ENCODE measurements at places on chromosomes 4 and X.

DNA sequence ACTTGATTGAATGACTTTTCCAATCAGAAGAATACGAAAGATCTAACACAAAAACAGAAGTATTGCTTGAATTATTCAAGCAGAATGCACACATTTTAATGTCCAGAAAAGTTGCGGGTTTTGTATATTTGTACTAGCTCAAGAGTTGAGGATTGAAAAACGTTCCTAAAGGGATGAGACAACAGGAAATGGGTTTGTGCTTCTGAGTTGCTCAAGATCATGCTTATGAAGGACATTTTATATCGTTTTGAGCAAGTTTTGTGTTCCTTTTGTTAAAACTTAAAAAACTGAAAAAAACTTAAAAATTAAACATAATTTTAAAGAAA is 353 bp upstream of the SMIM10 start:
- H3K36me3 ChIP-seq, result no peaks in the 10 kb centered on the region
- H3K4me3 ChIP-seq, result no peak overlapping the region
- H3K27ac ChIP-seq, result no peak overlapping the region
- H3K4me1 ChIP-seq, result no peaks in the 10 kb centered on the region
- DNase-seq, result no peak

- DNase-seq, result no peak
- H3K36me3 ChIP-seq, result no peaks in the 10 kb centered on the region
- H3K4me1 ChIP-seq, result no peaks in the 10 kb centered on the region
These were observed 161.5 kb downstream of the CPE start for GRCh38 chr4:165540206-165540830.

DNA sequence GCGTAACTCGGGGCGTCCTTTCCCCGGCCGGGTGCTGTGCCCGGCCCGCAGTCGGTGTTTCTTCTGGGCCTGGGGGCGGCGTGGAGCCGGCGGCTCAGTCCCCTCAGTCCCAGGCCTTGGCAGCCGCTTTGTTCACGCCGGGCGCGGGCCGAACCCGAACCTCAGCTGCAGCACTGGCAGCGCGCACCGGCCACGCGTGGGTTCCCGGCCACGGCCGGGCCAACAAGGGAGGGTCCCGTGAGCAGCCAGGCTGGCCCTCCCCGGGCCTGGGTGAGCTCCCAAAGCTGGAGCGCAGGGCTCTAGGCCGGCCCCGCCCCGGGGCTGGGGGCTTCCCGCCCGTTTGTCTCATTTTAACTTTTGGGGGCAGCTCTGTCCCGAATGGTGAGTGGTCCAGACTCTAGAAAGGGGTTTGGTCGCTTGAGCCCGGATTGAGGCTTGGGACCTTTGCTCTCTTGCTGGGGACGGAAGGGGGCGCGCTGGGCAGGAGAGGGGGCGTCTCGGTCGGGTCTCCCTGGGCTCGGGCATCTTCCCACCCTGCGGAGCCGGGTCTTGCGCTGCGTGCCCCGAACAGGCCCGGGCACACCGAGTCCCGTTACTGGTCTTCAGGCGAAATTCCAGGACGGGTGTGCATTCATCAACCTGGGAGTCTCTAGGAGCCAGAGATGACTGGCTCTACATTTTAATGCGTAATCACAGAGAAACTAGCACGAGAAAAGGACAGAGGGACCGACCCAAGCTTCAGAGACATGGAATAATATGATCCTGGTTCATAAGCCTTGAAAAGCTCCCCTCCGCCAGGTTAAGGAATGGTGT is 177.1 kb downstream of the CBR4 start:
- DNase-seq, result no peak
- no peaks in the 10 kb centered on the region for H3K36me3 ChIP-seq
- peak overlapping the region; percentile 78 for H3K27ac ChIP-seq
- peak overlapping the region; percentile 72 for H3K4me3 ChIP-seq

GRCh38 chr4:40388239-40388638 is 53.1 kb downstream of the CHRNA9 start:
- H3K27me3 ChIP-seq, result no peaks in the 10 kb centered on the region
- H3K4me1 ChIP-seq, result no peaks in the 10 kb centered on the region
- H3K36me3 ChIP-seq, result no peaks in the 10 kb centered on the region
- no peak overlapping the region for H3K4me3 ChIP-seq
- no peak for DNase-seq

- H3K4me1 ChIP-seq, result no peaks in the 10 kb centered on the region
- H3K27me3 ChIP-seq, result no peaks in the 10 kb centered on the region
- H3K4me3 ChIP-seq, result no peak overlapping the region
- no peak for DNase-seq
- no peak overlapping the region for H3K27ac ChIP-seq
These were observed 99.8 kb downstream of the LARP7 start for GRCh38 chr4:112736718-112737135.

GRCh38 chr4:182861346-182861745 is 55.8 kb downstream of the DCTD start:
- H3K4me1 ChIP-seq, result peaks cover 13% of the 10 kb centered on the region
- no peaks in the 10 kb centered on the region for H3K36me3 ChIP-seq
- no peak for DNase-seq
- H3K27me3 ChIP-seq, result no peaks in the 10 kb centered on the region
- H3K27ac ChIP-seq, result no peak overlapping the region

Measured in pancreas (tissue), 10 donors.